HepG2 (cell line): ENCODE measurements at places on chromosomes 11 and 22. TPM values are rescaled to one million over a fixed set of nuclear protein-coding genes. Genes with fewer than 3 reads are reported as not detected.

- peak; percentile 23 for DNase-seq
Observed at GRCh38 chr22:31544481-31545480, 48.4 kb downstream of the SFI1 start.

GRCh38 chr11:68414496-68415221 is 45.9 kb upstream of the PPP6R3 start:
- DNase-seq: no peak

GRCh38 chr22:21677606-21678443 is 12.0 kb downstream of the PPIL2 start:
- DNase-seq: peak; percentile 91

ADORA2A gene
- 5.0 and 7.3 TPM in 2 replicates for polyA plus RNA-seq

FLRT1 gene
- 0.08 TPM in 2 replicates for polyA plus RNA-seq

- DNase-seq: no peak
Observed at GRCh38 chr11:121763526-121763925, 310.8 kb upstream of the SORL1-AS1 start.

CARD16 gene
- polyA plus RNA-seq: 0.34 and 0.48 TPM in 2 replicates

DNA sequence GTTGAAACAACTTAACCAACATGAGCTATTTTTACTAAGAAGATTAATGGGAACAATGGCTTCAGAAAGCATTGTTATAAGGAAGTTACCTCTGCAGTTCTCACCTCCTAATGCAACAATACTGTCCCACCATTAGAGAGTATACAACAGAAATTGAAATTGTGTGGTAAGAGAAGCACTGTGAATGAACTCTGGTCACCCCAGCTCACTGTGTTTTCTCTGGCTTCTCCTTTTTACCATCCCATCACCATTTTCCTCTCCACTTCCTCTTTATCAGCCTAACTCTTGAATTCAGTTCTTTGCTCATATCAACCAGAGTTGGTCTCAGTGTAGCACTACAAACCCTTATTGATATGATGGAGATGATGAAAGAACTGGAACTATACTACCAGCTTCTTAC is 138.0 kb upstream of the POU2AF2 start:
- DNase-seq: no peak

GRCh38 chr22:44210722-44211121 is 30.0 kb downstream of the PARVG start:
- no peak for DNase-seq

DNA sequence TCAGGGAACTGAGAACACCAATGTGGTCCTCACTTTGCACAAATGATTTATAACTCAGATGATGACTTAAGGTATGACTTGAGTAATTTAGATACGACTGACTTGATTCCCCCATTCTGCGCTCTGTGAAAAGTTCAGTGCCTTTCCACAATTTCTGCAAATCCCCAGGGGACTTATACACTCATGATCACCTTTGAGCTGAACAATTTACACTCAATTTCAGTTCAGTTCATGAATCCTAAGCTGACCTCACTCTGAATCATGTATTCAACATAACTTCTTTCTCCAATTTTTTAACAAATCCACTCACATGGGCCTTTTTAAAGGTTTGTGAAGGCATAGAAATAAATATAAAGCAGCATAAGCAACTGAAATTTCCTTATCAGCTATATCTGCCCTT is 274.2 kb downstream of the FAM76B start:
- no peak for DNase-seq

DNA sequence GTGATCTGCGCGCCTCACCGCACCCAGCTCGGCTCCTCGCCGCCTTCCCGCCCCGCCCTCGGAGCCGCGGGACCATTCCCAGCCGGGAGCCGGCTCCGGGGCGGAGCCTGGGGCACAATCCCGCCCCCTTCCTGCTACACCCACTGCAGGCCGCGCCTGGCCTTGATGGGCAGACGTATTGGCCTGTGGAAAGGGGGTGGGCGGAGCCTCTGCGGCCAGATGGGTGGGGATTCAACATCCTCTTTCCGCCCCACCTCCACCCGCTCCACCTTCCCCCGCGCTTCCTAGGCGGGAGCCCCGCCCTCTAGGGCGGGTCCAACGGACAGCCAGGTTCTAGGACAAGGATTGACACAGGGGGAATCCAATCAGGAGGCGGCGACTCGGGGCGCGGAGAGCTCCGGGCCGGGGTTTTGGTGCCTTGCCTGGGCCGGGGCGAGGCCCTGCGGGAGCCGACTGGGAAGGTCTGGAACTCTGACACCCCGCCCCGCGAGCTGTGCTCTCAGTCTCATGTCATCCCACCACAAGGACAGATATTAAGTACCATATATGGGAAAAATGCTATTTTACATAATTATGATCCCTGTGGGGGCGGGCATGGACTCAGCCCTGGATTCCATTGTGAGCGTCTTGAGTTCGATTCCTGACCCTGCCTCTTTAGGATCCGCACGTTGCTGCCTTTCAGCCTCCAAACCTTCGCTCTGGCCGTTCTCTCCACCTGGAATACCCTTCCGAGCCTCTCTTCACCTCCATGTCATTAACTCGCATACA is at the start of gene MYH9:
TSS of gene MYH9 (minus strand) at position 9 of the 768 bp plus-strand sequence. CDS start 38,731 bp downstream, outside the sequence.
- peak; percentile 98 for DNase-seq

ENTHD1 gene
- not detected in 2 replicates for polyA plus RNA-seq

CACNA1I gene
- not detected in 2 replicates for polyA plus RNA-seq

DNA sequence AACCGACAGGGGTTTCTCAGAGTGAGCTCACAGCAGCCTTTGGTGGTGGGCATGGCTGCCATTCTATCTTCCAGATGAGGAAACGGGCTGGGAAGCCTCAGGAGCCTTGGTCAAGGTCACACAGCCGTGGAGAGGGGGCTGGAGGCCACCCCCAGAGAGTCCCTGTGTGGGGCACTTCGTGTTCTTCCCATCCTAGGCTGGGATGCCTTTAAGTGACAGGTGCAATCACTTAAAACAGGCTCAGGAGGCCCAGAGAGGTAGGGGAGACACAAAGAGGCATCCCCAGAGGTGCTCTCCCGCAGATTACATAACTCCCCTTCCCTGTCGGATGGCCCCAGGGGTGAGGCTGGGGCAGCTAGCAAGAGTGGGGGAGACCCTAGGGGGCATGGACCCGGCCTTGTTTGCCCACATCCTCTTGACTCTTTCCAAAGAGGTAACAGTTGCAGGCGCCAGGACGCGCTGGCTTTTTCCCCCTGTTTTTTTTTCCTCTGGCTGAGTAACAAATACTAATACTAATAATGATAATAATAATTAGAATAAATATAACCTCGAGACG is 17.5 kb upstream of the SHISAL1 start:
- no peak for DNase-seq

DNA sequence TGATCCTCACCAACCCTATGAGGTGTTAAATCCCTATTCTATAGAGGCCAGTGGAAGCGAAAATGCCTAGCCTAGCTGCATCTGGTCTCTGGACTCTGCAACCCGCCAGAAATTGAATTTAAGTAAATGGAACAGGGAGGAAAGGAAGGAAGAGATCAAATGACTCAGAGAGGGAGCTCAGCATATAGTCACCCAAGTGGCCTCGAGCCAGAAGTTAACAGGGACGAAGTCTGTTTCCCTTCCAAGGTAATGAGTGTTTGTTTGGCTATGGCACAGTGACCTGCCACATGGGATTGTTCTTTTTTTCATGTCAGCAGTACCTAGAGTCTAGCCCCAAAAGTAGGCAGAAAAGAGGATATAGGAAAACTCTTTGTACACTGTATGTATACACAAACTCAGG is 66.3 kb downstream of the PAK1 start:
- peak; percentile 56 for DNase-seq

DNA sequence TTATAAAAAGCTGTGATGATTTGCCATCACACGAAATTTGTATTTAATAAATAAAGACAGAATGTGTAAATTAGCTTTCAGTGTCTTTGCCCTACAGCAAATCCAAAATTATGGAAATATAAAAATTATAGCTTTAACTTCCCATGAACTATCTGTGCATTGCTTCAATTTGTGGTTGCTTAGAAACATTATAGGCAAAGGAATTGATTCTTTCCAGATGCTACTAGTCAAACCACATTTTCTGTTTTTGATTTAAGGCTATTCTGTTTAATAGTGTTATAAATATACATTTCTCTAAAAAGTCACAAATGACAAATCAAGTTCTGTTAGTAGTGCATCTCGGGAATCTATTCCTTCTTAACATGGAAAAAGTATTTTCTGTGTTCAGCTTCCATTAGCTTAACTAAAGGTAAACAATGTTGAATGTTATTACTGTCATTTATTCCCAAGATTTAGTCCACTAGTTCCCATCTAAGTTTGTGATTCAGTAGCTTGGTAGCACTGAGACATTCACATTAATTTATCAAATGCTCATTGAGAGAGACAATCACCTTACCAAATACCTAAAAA is 1086.3 kb upstream of the CCDC90B start:
- no peak for DNase-seq

DNA sequence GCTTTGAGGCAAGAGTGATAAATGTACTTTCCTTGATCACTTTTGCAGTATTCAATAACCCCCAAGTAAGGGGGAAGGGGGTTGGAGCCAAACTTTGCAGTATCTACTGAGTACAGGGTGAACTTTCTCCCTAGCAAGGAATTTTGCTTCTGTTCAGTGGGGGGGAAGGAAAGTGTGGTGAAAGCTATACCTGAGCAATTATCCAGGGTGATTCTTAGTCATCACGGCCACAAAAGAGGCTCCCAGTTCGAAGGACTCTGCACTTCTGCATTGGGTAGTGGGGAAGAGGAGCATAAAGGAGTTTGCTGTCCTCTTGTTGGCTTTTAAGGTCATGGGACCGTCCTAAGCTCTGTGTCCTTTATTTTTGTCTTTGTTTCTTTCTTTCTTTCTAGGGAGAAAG is 346.5 kb upstream of the SYN3 start:
- DNase-seq: peak; percentile 26

- DNase-seq: no peak
Observed at GRCh38 chr22:44200855-44201550, 20.3 kb downstream of the PARVG start.

- DNase-seq: peak; percentile 12
Observed at GRCh38 chr11:74321487-74322188, 10.2 kb upstream of the P4HA3 start.

DNA sequence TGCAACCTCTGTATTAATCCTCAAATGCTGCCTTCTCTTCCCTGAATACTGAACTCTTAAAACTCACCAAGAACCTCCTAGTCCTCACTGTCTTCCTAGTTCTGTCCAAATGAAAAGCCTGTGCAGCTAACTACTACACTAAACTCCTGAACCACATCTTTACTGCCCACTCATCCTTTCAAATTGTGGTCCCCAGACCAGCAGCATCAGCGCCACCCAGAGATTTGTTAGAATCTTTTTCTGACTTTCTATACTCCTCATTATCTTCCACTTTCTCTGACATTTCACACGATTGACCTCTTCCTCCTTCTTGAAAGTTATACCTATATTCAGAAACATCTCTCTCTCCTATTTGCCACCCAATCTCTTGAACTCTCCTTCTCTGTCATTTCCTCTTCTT is 461.3 kb downstream of the DLG2 start:
- DNase-seq: no peak

- no peak for DNase-seq
Observed at GRCh38 chr22:17726928-17727897, 47.1 kb downstream of the BID start.

SLC22A12 gene
- polyA plus RNA-seq: not detected in 2 replicates

DNA sequence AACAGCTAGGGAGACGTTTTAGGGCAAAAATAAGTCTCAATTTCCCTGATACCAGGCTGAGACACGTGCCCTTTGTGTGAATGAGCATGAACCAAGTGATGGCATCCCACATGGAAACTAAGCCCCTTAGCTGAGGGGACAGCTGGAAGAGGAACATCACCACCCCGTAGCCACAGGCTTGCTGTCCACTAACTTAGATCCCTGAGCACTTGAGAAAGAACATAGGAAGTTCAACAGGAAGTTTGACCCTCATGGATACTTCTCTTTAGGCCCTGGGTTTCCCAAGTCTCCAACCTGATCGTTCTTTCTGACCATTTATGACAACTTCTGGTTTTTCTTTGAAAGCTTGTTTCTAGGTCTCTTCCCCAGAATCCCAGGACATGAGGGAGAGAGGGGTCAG is 11.6 kb upstream of the CKAP5 start:
- DNase-seq: no peak

CDHR5 gene
- 0.68 and 0.71 TPM in 2 replicates for polyA plus RNA-seq

DNA sequence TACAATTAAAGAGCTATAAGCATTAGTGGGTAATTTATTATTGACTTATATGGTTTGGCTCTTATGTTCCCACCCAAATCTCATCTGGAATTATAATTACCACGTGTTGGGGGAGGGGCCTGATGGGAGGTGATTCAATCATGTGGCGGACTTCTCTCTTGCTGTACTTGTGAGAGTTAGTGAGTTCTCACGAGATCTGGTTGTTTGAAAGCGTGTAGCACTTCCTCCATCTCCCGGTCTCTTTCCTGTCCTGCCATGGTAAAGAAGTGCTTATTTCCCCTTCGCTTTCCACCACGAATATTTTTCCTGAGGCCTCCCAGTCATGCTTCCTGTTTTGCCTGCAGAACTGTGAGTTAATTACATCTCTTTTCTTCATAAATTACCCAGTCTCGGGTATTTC is 28.1 kb upstream of the CHORDC1 start:
- peak; percentile 72 for DNase-seq

- no peak for DNase-seq
Observed at GRCh38 chr11:11845551-11845950, 3.8 kb downstream of the USP47 start.

SLC22A8 gene
- polyA plus RNA-seq: 0.05 and 0.33 TPM in 2 replicates

KRTAP5-10 gene
- polyA plus RNA-seq: 0.13 TPM in 1 of 2 replicates, not detected in the other

CNTF gene
- 0.47 and 0.51 TPM in 2 replicates for polyA plus RNA-seq
